ENCODE measurements at places on chromosomes 6 and 20. TPM values are rescaled to one million over a fixed set of nuclear protein-coding genes. Genes with fewer than 3 reads are reported as not detected.

DNA sequence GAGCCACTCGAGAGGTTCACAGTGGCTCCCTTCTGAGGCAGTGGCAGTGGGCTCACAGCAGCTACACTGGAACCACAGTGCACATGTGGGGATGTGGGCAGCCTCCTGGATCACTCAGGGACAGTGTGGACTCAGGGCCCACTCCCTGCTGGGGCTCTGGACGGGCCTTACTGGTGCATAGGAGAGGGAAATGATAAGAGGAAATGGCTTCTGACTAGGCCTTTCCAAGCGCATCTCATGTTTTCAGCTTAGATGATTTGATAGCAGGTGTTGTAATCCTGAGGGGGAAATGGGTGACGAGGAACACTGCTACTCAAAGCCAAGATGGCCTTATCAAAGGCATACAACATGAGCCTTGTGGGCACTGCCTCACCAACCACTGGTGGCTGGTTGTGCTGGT lies 44.0 kb downstream of the PANK2 start:
- DNase-seq, result no peak

Gene RWDD1
- 42.4 TPM for total RNA-seq

Gene NNAT
- total RNA-seq, result 0.93 TPM

Gene ERVFRD-1
- total RNA-seq, result not detected

GRCh38 chr6:106138151-106138550 lies 52.0 kb downstream of the PRDM1 start:
- DNase-seq, result no peak

Gene SRC
- 6.2 TPM for total RNA-seq

GRCh38 chr6:16894301-16894700 lies 133.0 kb upstream of the ATXN1 start:
- DNase-seq, result no peak

DNA sequence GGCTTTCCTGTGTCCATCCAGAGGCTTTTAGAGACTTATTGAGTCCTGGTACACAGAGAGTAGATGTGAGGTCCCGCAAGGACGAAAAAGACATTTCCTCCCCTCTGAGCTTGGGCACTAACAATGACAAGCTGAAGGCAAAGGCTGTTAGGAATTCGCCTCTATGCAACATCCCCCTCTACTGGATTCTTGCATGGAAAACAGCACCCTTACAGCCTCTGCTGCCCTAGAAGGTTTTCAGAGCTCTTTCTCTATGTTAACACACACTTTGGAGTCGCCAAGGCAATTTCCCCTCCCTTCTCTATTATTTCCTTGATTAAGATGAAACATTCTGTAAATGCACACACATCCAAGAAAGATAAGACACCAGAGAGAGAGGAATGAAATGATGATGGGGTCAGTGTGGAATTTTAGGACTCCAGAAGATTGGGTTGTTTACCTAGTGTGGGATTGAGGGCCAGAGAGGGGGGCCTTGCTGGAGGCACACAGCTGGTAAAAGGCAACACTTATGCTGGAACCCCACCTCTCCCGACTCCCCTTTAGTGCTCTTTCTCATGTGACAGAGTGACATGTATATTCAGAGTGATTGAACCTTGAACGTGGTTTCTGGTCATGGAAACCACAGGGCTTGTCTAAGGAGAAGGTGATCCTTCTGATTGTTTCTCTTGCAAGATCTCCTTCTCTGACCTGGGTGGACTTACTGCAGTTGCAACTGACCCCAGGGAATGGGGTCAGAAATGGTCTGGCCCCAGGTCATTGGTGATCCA lies 300.7 kb downstream of the CLIC5 start:
- DNase-seq, result peak; percentile 51

DNA sequence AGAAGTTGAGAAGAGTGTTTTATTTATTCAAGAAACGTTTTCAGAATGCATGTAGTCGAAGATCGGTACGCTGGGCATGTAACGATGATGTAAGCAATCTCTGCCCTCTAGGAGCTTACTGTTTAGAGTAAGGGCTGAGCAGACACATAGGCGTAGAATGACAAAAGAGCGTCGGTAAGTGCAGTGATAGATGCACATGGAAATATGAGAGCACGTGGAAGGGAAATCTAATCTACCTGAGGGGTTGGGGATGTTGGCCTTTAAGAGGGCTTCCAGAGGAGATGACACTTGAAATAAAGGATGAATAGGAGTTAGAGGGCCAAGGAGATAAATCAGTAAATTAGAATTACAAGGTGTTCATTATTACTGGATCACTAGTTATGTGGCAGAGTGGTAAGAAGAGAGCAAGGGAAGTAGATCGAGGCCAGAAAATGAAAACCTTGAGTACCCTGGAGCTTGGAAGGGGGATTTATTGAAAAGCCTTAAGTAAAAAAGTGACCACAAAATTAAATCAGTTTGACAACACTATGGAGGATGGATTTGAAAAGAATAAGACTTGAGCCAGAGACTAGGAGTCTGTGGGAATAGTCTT lies 782 bp downstream of the TRMT11 start:
- no peak for DNase-seq

GRCh38 chr6:134376785-134377184 lies 58.9 kb upstream of the SGK1 start:
- no peak for DNase-seq

Gene CD24
- total RNA-seq, result 1.3 TPM

DNA sequence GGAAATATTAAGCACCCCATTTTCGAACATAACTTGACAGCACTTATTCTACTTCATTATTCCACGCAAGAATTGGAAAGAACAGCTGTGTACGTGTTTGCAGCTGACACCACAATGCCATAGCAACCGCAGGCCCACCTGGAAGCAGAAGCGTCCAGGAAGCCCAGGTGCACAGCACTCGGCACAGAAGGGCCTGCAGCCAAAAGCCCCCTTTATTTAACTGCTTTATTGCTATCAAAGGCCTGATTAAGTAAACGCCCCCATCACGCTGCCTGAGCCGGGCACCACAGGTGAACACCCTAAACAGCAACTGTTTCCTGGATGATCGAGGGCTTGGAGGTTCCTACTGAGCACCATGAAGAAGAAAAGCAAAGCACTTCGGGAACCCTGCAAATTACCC lies 6.3 kb downstream of the TAF4 start:
- DNase-seq, result no peak

DNA sequence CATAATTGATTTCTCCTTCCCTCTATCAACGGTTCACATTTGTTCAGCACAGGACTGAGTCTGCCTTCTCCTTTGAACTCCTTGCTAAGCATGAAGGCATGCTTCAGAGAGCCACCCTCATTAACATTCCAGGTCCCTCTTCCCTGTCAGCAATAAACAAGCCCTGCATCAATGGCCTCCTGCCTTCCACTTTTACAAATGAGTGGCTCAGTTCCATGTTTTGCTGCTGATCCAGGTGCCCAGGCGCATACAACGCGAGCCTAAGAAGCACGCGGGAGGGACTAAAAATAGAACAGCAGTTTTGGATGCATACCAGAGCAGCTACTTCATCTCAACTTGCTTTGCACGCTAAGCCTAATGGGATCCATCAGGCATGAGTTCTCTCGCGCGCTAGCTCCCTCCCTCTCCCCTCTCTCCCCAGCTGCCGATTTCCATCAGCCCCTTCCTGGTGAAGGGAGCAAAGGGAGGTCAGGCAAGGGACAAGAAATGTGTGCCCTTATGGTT lies 53.4 kb downstream of the TRAF3IP2 start:
- DNase-seq, result no peak
